ENCODE measurements at places on chromosomes 11 and 22.
A peak's percentile ranks its signal among the peaks of the same experiment; 100 is the strongest.

- no peak for DNase-seq
Measured at GRCh38 chr11:5622802-5623201, 2.0 kb upstream of the TRIM34 start.

DNA sequence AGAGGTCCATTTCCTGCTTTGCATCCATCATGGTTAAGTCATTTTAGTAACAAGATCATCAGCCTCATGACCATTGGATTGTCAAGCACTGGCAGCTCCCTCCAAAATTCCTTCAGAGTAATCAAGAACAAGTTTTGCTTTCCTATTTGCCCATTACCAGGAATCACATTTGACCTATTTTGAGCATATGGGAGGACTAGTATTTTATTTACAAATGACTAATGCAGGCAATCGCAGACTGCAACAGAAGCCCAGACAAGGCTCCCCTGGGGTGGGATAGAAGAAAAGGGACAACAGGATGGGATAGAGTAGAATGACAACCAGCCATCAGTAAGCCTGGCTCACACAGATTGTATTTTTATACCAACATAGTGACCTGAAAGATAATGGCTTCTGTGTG, 9.1 kb downstream of the MMP10 start:
- DNase-seq: no peak

DNA sequence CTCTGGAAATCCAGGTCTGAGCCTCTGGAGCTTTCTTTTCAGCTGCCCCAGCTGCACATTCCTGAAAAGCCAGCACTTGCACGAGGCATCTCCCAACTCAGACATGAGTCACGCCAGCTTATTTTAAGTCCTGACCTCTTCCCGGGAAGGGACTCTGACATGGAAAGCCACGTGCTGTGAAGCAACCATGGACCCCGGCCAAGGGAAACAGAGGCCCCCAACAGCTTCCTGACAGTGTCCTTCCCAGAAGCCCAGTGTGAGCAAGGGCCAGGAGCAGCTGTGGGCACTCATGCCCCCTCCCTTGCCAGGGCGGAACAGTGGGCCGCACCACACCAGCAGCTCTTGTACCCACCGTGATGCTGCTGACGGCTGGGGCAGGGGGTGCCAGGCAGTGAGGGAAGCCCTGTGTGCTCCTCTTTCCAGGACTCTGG, 118.8 kb upstream of the CADM1 start:
- peak; percentile 64 for DNase-seq

DNA sequence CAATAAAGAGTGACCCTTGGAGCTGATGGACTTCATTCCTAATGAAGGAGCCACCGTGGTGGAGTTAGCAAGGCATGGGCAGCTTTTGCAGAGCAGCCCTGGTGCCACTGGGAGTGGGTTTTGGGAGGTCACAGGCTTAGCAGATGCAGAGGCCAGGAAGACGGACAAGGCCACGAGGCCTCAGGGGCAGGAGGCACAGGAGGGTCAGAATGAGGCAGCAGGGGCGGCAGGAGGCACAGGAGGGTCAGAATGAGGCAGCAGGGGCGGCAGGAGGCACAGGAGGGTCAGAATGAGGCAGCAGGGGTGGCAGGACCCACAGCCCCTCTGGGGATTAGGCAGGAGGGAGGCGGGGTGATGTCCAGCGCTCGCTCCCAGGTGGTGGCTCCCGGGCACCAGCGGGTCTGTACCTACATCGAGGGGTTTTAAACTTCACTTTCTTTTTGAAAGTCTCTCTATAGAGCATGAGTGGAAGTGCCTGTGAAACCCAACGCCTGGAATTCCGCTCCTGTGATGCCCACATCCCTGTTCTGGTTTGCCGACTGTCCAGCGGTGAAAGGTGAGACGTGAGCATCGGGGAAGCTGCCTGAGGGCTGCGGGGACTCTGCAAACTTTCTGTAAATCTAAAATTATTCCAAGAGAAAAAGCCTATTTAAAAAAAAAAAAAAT, 521.6 kb downstream of the BRD1 start:
- DNase-seq: no peak

- DNase-seq: peak; percentile 30
Measured at GRCh38 chr11:64918017-64918416, 1.0 kb upstream of the ATG2A start.

GRCh38 chr11:106021181-106021966, 666 bp downstream of the MSANTD4 start:
- no peak for DNase-seq

DNA sequence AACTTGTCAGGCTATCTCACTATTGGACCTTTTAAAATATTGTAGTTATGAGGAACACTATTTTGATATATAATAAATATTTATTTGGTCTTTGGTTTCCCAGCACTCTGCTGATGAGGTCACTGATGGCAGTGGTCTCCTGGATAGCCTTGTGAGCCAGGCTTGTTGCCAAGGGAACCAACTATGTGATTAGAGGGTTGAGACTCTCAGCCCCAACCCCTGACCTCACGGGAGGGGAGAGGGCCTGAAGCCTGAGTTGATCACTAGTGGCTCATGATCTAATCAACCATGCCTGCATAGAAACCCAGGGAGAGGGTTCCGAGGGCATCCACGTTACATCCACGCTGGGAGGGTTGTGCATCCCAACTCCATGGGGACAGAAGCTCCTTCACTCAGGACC, 10.8 kb downstream of the PANX1 start:
- no peak for DNase-seq

DNA sequence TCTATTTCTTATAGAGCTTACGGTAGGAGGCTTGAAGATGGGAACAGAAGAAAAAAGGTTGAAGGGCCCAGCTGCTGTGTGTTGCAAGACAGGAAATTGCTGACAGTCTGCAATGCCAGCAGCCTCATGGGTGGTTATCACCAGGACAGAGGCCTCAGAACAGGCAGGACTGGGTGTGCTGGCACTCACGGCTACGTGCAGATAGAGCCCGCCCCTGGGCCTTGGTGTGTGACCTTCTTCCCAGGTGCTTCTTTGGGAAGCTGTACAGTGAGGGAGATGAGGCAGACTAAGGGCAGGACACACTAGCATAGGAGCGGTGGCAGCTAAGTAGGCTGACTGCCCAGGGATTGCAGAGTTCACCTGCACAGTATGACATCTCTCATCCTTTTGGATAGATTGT, 12.6 kb downstream of the PRAME start:
- DNase-seq: no peak

- DNase-seq: no peak
Measured at GRCh38 chr11:13160346-13160745, 117.2 kb upstream of the BMAL1 start.

DNA sequence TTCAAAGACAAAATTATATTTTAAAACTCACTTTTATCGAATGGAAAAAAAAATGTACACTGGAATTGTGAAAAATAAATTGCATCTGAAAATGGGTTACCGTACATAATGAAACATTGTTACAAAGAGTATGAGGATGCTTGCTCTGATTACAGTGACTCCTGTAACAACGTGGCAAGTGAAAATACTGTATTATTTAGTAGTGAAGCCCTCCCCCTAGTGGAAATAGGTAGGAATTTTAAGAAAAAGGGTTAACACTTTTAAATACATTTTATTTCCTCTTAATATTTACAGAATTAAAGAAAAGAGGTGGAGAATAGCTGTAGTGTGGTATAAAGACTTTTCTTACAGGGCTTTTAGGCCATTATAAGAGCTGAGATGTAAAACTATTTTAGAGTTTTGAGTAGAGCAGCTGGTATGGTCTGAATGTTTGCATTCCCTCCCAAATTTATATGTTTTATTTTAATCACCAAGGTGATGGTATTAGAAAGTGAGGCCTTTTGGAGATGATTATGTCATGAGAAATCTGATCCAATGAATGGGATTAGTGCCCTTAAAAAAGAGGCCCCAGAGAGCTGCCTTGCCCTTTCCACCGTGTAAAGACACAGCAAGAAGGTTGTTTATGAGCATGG, 25.2 kb downstream of the FAM76B start:
- peak; percentile 60 for DNase-seq

DNA sequence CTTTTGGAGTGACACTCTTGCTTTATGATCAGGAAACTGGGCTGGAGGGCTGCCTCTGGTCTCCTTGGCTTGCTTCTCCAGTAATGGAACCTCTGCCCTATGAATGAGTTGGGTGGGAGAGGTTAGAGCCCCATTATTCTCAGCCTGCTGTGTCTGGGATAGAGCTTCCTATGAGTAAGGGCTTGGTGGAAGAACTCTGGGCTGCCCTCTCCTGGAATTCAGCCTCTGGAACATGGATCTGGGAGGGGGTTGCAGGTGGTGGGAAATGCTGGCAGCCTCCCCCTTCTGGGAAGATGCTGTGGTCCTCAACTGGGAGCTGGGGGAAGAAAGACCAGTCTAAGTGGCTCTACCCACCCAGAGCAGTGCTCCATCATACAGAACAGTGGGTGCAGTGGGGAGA, 81.8 kb upstream of the SYN3 start:
- no peak for DNase-seq

GRCh38 chr22:20421507-20421874, 16.1 kb downstream of the SCARF2 start:
- DNase-seq: no peak

GRCh38 chr11:13152736-13153541, 124.7 kb upstream of the BMAL1 start:
- no peak for DNase-seq

DNA sequence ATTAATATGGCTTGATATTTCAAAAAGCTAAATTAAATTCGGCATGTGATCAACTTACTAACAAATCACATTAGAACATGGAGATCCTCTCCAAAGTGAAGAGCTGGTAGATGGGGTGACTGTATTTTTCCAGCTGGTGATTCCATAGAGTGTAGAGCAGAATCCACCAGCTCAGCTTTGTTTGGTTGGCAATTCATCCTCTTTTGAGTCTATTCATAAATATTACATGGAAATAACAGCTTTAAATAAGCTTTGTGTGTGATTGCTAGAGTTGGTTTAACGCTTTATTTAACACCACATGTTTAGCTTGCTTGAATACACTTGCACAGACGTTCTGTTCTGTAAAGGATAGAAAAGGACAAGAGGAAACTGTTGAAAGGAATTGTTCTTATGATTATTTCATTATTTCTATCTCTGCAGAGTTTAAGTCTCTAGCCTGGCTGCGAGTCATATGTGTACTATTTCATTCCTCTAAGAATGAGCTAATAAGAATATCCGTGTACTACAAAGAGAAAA, 738.3 kb upstream of the KIRREL3 start:
- DNase-seq: no peak

DNA sequence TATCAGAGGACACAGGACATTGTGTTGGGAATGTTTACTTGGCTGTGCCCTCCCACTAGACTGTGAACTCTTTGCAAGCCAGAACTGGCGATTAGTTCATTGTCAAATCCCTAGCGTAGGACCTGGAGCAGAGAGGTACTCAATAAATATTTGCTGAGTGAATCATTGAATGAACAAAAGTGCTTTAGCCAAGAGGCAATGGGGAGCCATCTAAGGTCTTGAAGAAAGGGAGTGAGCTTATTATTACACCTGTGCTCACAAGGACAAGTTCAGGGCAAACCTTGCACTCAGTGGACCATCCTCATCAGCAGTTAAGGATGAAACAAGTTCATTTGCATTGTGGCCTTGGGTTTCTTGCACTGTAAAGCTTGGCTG, 1.1 kb upstream of the RASSF10 start:
- no peak for DNase-seq

DNA sequence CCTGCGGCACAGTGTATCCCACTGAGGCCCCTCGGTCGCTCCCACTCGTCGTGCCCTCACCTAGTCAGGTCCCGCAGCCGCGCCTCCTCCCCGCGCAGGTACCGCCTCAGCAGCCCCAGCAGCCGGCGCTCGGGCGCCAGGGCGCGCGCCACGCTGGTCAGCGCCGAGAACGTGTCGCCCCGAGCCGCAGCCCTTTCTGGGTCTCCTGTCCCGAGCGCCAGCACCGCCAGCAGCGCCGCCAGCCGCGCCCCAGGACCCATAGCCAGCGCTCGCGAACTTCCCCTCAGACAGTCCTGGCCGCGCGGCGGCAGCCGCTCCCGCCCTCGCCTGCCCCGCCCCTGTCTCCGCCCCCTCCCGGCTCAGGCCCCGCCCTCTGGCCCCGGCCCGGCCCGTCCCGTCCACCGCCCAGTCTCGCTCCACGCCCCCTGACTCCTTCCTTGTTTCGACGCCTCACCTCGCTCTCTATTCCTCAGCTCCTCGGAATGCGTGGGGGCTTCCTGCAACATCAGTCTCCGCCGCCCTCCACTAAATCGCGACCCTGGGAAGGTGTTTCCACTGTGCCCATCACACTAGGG, at the start of gene P4HA3:
Gene P4HA3, minus strand, starts transcription at position 289 of the 575 bp plus-strand sequence. Its CDS starts 29 bp downstream, at position 260.
- DNase-seq: peak; percentile 29

DNA sequence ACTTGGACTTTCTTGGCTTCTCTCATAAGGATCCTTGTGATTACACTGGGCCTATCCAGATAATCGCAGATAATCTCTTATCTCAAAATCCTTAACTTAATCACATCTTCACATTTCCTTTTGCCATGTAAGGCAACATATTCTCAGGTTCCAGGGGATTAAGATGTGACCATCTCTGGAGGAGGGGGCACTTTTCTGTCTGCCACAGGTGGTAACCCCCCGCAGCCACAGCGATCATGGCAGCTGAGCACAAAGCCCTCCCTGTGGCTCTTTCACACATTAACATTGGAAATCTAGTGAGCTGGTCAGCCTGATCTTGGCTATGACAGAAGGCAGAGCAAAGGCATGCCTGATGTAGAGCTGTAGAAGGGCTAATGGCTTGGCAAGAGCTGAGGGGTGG, 69.1 kb upstream of the CD82 start:
- DNase-seq: no peak

DNA sequence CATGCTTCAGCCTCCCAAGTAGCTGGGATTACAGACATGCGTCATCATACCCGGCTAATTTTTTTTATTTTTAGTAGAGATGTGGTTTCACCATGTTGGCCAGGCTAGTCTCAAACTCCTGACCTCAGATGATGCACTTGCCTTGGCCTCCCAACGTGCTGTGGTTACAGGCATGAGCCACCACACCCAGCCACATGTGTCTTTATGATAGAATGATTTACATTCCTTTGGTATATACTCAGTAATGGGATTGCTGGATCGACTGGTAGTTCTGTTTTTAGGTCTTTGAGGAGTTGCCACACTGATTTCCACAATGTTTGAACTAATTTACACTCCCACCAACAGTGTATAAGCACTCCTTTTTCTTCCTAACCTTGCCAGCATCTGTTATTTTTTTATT, 276.2 kb downstream of the METTL15 start:
- DNase-seq: no peak

DNA sequence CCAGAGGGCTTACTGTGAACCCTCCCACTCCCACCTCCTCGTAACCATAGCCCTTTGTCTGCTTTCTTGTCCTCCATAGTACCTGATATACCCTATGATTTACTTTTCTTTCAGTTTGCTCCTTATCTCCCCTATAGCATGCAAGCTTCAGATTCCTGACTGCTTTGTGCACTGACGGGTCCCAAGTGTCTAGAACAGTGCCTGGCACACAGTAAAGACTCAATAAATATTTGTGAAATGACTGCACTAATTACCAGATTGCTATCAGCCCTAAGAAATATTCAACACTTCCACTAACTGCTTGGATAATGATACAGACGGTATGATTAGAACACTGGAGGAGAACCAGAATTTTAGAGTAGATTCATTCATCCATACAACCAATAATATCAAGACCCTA, 33.0 kb downstream of the ISX start:
- DNase-seq: no peak

DNA sequence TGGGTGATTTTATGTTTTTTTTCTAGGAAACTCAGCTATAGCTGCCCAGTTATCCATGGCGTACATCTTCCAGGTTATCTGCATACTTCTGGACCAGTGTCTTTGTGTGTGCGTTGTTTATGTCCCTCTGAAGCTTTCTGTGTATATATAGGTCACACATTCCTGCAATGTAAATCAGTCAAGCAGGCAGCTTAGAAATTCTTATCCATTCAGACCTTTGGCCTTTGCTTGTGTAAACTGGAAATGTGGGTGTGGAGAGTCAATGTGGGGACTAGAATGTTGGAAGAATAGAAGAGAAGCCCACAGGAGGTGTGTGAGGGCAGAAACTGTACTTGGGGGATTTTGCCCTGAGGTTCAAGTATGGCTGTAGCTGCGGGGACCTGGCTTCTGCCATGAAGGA, 51.7 kb downstream of the BARX2 start:
- DNase-seq: peak; percentile 12

All from renal pelvis (tissue), 12 donors.